Type B pancreatic cell (in vitro differentiated cells): ENCODE measurements at places on chromosomes 2 and 18. TPM values are rescaled to one million over a fixed set of nuclear protein-coding genes. Genes with fewer than 3 reads are reported as not detected.

GRCh38 chr2:21627938-21628337 is 504.2 kb downstream of the TDRD15 start:
- no peak overlapping the region for H3K4me3 ChIP-seq
- peaks cover 4% of the 10 kb centered on the region for H3K27me3 ChIP-seq
- no peaks in the 10 kb centered on the region for H3K36me3 ChIP-seq
- no peaks in the 10 kb centered on the region for H3K4me1 ChIP-seq

GRCh38 chr2:118622913-118623312 is 224.5 kb downstream of the EN1 start:
- no peaks in the 10 kb centered on the region for H3K36me3 ChIP-seq
- no peak for DNase-seq
- H3K27ac ChIP-seq, result no peak overlapping the region
- H3K4me3 ChIP-seq, result no peak overlapping the region

GRCh38 chr18:6146307-6146661 is 251.0 kb upstream of the TMEM200C start:
- no peak overlapping the region for H3K4me3 ChIP-seq
- no peaks in the 10 kb centered on the region for H3K36me3 ChIP-seq
- H3K27me3 ChIP-seq, result no peaks in the 10 kb centered on the region
- H3K4me1 ChIP-seq, result no peaks in the 10 kb centered on the region
- no peak for DNase-seq

- peaks cover 39% of the 10 kb centered on the region for H3K4me1 ChIP-seq
- no peak overlapping the region for H3K27ac ChIP-seq
- peaks cover 26% of the 10 kb centered on the region for H3K27me3 ChIP-seq
- H3K4me3 ChIP-seq, result no peak overlapping the region
Observed at GRCh38 chr2:20539133-20539719, 92.4 kb downstream of the RHOB start.

DNA sequence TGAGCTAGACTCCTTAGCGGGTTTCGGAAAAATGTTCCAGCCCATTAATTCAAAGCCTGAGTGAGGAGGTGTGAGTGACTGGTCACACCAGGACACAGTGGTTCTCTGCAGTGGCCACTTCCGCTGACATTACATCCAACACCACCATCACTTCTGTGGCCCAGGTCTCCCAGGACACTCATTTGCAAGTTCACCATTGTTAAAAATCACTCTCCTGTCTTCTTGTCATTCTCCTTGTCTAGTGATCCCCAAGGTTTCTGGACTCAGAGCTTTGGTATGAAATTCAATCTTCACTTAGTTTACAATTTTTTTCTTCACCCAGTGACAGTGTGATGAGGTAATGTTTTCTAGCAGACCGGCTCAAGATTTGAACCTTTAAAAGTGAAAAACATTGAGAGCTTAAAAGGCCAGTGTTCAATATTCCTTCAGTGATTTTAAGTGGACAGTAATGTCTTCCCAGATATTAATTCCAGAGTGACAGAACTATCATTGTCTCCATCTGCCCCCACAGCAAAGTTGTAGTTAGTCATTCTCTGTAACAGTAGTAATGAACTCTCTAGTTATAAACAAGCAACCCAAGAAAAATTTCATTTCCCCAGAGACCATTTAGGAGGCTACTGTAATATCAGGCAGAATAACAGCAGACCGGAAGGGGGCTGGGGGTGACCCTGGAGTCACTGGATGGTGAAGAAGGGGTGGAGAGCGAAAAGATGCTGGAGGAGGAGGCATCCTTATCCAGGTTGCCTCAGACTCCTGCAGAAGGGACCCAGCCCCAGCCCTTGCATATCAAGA is 164.9 kb downstream of the GFPT1 start:
- no peak for DNase-seq
- H3K36me3 ChIP-seq, result peaks cover 6% of the 10 kb centered on the region
- no peak overlapping the region for H3K27ac ChIP-seq
- H3K27me3 ChIP-seq, result no peaks in the 10 kb centered on the region

GRCh38 chr2:109406301-109406700 is 207.5 kb downstream of the SEPTIN10 start:
- H3K4me1 ChIP-seq, result peaks cover 31% of the 10 kb centered on the region
- no peak for DNase-seq
- no peak overlapping the region for H3K27ac ChIP-seq
- no peaks in the 10 kb centered on the region for H3K27me3 ChIP-seq
- no peak overlapping the region for H3K4me3 ChIP-seq

- H3K4me3 ChIP-seq, result no peak overlapping the region
- peaks cover 12% of the 10 kb centered on the region for H3K36me3 ChIP-seq
- no peak overlapping the region for H3K27ac ChIP-seq
- DNase-seq, result peak; percentile 49
Observed at GRCh38 chr2:112182581-112183034, 44.4 kb downstream of the FBLN7 start.

- no peak for DNase-seq
- H3K4me1 ChIP-seq, result no peaks in the 10 kb centered on the region
- H3K36me3 ChIP-seq, result no peaks in the 10 kb centered on the region
- H3K27ac ChIP-seq, result no peak overlapping the region
Observed at GRCh38 chr2:151869291-151869690, 41.1 kb upstream of the ARL5A start.

ANO7 gene
- total RNA-seq, result 1.7 and 3.3 TPM in 2 replicates

CHN1 gene
- total RNA-seq, result 11.6 and 24.0 TPM in 2 replicates

DTNA gene
- total RNA-seq, result 8.6 and 23.6 TPM in 2 replicates

PLEKHB2 gene
- 43.4 and 49.2 TPM in 2 replicates for total RNA-seq
